CD4-positive, alpha-beta T cell treated with Interferon gamma for 1 hour (primary cell): ENCODE measurements at places on chromosomes 5 and 9.

GRCh38 chr5:93735378-93735777 lies 6.0 kb downstream of the POU5F2 start:
- DNase-seq: no peak

- no peak for DNase-seq
These were observed 41.2 kb upstream of the PTGS1 start for GRCh38 chr9:122329597-122329996.

- no peak for DNase-seq
These were observed 270.9 kb downstream of the GAS1 start for GRCh38 chr9:86676396-86676795.

DNA sequence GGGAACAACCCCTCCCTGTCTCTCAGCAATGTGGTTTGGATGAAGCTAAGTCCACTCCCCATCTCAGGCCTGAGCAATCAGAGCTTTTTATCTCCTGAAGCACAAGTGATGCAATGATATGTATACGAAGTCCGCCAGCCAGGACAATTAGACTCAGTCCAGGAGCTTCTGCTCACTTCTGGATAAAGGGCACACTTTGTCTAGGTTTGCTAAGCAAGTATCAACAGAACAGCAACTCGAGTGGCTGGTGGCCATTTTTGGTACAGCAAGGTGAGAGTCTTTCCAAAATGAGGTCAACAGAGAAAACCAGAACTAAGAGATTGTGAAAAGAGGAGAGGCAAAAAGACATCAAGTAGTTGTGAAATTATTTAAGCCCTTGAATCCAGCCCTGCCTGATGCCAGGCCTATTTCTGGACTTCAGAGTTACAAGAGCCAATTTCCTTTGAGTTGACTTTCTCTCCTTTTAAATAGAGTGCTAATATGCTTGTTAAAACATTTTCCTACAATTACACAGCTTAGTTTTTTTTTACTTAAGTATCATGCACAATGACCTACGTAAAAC lies 8.2 kb downstream of the NDUFA8 start:
- no peak for DNase-seq

GRCh38 chr5:23482642-23483041 lies 24.8 kb upstream of the PRDM9 start:
- DNase-seq: no peak

DNA sequence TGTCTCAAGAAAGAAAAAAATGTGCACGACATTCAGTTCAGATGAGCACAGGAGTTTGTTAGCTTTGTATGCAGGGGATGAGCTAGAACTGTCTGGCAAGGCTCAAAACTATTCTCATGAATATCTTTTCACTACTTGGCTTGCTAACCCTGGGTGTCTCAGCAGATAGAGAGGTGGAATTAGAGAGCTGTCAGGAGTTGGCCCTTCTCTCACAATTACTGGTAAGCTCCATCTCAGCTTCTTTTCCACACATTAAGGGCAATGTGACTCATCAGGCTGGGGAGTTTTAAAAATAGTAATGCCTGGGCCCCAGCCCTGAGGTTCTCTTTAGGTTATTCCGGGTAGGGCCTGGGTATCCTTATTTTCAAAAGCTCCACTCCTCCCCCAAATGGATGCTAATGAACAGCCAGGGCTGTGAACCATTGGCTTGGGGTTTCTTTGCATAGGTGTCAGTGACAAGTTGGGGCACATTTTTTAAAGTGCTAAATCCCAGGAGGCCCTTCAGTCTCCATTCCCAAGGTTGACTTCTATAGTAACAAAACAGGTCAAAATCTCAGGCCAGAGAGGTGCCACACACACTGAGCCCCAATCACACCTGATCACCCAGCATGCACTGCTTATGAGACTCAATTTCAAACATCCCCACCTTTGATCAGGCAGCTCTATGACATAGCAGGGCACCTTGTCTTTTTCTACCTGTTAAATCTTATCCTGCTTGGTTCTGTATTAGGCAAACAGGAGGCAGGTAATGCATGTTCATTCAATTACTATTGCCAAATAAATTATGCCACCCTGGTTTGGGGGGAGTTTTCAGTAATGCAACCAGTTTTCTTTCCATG lies 239.7 kb upstream of the DAP start:
- DNase-seq: no peak

DNA sequence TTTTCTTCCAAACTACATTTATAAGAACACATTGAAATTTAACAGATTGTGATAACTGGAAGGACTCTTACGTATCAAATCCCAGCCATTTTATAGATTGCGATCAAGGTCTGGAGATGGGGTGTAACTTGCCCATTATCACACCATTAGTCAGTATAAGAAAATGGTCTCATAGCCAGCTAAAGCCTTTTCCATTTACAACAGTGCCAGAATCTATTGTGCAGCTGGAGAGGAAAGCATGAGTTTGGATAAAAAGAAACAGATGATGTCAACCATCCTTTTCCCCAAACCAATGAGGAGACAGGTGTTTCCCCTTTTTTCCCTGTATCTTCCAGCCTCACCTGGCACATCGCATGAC lies 658.8 kb downstream of the ACTL7B start:
- no peak for DNase-seq

GRCh38 chr9:70470050-70471015 lies 55.9 kb upstream of the KLF9 start:
- no peak for DNase-seq

DNA sequence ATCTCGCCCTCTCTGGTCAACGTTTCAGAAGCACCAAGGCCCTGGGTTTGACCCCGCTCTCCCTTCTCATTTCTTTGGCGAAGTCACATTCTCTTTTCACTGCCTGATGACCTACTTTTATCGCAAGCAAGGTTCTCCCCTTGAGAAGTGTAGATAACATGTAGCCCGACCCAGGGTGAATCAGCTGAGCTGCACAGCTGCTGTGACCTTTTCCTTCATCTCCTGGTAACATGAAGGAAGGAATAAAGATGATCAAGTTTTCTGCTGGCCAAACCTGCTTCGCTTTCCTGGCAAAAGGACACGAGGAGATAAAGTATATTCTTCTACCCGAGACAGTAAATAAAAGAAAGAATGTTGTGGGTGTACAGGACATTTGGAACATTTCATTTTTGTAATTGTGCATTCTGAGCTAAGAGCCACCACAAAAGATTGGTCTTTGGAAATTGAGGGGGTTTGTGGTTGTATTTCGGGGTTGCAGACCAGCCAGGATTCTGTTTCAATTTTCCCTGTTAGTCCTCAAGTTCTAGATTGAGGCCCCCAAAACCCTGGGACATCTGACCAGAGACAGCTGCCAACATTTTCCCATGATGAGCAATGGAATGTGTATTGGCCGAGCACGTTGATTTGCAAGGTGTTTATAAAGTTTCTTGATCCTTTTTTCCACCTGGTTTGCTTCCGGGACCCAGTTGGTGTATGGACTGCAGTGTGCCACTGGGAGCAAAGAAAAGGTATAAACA lies 155.1 kb upstream of the ZNF462 start:
- no peak for DNase-seq

GRCh38 chr9:137057545-137057944 lies 3.7 kb upstream of the ENTPD2 start:
- no peak for DNase-seq

- DNase-seq: peak; percentile 4
These were observed 302.5 kb downstream of the MLLT3 start for GRCh38 chr9:20319641-20320337.

- DNase-seq: no peak
These were observed 3.5 kb upstream of the PRDM12 start for GRCh38 chr9:130660683-130661450.

DNA sequence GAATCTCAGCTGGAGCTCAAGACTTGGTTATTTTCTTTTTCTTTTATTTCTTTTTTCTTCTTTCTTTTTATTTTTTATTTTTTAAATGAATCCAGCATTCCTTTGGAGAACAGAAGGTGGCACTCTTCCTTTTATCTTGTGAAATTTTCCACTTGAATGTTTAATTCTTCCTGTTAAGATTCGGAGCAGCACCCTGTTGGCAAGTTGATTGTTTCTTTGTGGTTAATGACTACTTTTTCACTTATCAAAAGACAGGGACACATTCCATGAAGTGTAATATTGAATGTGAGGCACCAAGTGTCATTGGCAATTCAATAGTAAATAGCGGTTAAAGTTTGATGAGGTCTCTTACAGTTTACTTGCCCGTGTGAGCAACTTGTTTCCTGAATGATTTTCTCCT lies 240.5 kb upstream of the CHD1 start:
- no peak for DNase-seq

GRCh38 chr5:90866333-90866732 lies 307.7 kb downstream of the ADGRV1 start:
- DNase-seq: no peak

DNA sequence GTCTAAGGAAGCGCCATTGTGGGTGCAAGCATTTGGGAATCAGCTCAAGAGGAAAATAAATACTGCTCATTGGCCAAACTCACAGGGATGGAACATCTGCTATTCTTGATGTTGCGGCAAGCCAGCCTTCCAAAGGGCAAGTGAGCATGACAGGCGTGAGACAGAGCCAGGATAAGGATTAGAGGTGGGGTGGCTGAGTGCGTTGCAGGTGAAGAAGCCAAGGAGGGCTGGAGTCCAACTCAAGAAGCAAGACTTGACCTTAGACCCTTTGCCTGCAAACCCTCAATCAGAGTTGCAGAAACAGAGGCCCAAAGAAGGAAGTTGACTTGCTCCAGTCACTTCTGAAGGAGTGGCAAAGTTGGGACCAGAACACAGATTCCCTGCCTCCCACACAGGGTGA lies 79.4 kb downstream of the WWC1 start:
- DNase-seq: no peak

DNA sequence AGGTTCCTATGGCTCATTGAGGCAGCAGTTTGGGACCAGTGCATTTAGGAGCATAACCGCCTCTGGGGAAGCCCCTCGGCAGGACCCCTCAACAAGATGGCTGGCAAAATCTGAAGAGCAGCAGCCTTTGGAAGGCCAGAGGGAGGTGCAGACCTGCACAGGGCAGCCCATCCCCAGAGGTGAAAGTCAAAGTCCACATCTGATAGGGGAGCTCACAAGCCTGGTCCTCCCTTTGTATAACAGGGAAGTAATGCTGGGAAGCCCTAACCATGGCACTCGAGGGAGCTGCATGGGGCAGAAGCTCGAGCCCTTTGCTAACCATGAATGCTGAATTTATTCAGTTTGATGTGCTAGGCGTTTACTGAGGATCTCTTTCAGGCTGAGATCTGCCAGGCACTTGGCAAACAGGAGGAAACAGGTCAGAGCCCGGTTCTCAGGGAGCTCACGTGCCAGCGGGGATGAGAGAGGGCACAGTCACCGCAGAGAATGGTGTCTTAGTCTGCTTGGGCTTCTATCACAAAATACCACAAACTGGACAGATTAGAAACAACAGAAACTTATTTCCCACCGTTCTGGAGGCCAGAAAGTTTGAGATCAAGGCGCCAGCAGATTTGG lies 114.1 kb downstream of the GABBR2 start:
- no peak for DNase-seq

GRCh38 chr5:43288269-43288831 lies 24.9 kb downstream of the HMGCS1 start:
- no peak for DNase-seq

DNA sequence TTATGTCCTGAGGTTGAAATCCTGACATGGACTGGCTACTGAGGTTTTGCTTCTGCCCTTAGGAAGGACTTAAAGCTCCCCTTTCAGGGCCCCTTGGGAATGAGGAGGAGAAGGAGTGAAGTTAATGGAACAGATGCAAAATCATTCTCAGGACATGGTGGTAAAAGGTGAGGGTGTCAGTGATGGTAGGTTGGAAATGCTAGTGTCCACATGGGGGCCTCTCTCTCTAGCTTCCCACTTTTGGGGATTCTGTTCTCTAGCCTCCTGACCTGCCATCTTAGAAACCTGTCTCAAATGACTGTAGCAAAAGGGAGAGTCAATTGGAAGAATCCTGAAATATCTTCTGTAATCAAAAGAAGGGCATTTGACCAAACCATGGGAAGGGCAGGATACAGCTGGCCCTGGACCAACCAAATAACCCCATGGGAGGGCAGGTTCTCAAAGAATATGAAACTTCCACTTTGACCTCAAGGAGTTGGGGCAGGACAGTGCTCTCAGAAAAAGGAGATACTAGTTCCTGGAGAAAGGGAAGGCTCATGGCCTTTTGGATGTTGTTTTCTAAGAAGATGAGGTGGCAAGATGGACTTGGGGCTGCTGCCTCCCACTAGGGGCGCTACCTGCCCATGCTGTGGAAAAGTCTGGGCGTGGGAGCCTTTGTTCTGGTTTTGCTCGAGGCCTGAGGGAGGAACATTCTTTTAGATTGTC lies 21.2 kb upstream of the MLANA start:
- DNase-seq: no peak

GRCh38 chr9:74173284-74173683 lies 323.9 kb upstream of the RORB start:
- no peak for DNase-seq

DNA sequence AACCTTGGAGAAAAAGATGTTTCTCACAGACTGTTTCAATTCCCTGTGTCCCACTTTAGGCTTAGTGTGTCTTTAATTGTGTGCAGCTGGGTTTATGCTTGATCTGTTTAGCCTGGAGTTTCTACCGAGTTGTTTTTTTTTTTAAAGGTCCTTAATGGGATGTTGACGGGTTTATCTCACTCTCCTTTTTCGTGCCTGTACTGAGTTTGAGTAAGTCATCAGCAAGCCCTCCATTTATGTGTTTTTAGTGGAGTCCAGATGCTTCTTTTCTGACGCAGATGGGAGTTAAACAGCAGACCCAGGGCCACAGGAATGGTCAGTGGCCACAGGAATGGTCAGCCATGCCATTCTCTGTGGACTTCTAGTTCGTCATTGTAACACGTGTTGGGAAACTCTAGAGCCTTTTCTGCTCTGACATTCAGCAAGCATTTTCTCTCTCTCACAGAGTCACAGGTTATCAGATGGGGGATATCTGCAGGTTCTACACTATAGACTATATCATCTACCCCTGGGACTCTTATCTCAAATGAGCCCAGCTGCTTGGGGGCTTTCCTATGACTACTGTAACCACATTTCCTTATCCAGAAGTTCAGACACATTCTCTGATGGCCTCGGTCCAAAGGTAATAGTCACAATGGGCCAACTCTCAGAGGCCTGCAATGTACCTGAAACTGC lies 190.5 kb downstream of the TTLL11 start:
- no peak for DNase-seq

DNA sequence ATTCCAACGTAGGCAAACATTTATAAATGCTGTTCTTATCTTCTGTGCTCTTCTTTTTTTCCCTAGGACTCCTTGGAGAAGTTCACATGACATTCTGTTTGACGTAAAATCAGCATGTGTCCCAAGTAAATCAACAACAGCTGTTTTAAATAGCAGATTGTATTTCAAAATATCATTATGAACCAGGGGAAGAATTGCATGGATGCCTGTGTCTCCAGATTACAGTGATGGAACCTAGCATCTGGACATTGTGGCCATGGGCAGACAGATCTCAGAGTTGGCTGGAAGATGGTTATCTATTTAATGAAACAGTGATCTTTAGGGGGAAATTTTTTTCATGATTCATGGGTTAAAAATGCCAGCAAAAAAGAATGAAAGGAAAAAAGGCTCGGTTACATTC lies 222.0 kb downstream of the MAN2A1 start:
- DNase-seq: no peak
